ENCODE measurements at places on chromosomes 12 and 14.
A peak's percentile ranks its signal among the peaks of the same experiment; 100 is the strongest.

GRCh38 chr12:54004063-54004840 lies 4.3 kb downstream of the HOXC9 start:
- DNase-seq: no peak

DNA sequence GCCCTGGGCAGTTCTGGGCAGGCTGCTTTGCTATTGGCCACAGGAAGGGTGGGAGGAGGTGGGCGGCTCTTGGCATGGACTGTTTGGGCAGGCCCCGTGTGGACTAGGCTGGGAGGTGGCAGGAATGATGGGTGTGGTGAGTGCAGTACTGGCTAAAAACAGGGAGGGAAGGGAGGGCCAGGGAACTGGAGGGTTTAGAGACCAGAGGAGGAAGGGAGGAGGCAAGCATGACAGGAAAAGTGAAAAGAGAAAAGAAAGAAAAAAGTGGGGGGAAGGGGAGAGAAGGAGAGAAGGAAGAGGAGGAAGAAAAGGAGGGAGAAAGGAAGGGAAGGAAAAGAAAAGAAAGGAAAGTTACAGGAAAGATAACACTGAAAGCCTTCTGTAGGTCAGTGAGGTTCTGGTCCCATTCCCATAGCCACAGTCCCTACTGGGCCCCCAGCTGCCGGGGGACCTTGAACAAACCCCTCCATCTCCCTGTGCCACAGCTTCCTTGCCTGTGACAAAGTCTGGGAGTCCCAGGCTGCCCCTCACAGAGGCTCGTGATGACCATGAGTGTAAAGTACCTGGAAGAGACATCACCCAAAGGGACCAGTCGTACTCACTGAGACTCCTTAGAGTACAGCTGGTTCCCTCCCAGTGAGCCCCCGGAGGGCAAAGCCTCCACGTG lies 1.1 kb upstream of the C14orf132 start:
- no peak for DNase-seq

DNA sequence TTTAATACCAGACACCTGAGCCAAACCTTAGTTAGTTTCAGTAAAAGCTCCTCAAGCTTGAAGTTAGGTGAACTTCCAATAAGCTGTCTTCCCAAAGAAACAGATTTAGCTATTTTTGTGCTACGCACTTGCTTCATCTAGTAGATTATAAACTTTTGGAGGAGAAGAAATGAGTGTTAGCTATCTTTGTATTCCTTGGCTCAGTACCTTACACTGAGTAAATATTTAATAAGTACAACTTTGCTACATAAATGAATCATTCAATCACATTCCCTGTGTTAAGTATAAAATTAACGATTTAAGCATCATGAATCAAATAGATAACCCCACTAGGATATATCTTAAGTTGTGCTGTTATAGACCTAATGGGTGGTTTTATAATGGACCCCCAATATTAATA lies 307.0 kb downstream of the PCNX1 start:
- no peak for DNase-seq

- no peak for DNase-seq
Measured at GRCh38 chr14:103186909-103187586, 63.8 kb downstream of the TNFAIP2 start.

DNA sequence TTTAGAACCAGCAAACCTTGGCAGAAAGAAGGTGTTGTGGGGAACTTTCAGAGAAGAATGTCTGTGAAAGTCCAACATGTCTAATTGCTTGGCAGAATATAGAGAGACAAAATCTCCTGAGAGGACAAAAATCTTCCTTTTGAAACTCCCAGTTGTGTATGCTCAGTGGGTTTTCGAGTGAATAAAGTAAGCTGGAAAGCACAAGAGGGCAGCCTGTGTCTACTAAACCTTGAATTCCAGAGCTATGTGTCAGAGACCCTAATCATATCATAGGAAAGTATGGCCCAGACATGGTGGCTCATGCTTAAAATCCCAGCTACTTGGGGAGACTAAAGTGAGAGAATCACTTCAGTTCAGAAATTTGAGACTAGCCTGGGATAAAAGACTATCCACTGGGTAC lies 661.2 kb downstream of the SLC16A7 start:
- no peak for DNase-seq

- peak; percentile 51 for DNase-seq
Measured at GRCh38 chr12:6363330-6364043, 11.9 kb downstream of the SCNN1A start.

Measured in activated gamma-delta T cell (primary cell).